ENCODE measurements at places on chromosomes 12 and 14. TPM values are rescaled to one million over a fixed set of nuclear protein-coding genes. Genes with fewer than 3 reads are reported as not detected.
A peak's percentile ranks its signal among the peaks of the same experiment; 100 is the strongest.

GRCh38 chr14:52042371-52043289 lies 26.2 kb downstream of the NID2 start:
- no peak for DNase-seq

- peak; percentile 31 for DNase-seq
Observed at GRCh38 chr12:132275110-132275531, 54.3 kb downstream of the GALNT9 start.

DNA sequence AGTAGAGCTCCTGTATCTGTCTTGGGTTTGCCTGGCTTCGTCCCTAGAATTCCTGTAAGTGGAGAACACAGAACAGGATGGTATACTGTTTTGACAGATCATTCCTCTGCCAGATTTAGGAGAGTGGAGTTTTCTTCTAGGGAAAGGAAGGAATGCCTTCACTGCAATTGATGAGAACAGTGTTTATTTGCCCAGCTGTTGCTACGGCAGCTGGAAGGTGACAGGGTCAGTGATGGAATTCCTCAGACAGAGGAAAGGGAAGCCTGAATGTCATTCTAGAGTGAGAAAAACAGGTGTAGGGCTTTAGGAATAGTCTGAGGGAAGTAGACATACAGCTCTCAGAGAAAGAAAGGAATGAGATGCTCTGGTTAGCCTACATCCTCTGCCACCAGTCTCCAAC lies 11.7 kb downstream of the CSRNP2 start:
- DNase-seq: no peak

GRCh38 chr12:115840159-115840558 lies 437.3 kb downstream of the MED13L start:
- no peak for DNase-seq

GRCh38 chr12:9782547-9783382 lies 22.1 kb upstream of the CD69 start:
- no peak for DNase-seq

DNA sequence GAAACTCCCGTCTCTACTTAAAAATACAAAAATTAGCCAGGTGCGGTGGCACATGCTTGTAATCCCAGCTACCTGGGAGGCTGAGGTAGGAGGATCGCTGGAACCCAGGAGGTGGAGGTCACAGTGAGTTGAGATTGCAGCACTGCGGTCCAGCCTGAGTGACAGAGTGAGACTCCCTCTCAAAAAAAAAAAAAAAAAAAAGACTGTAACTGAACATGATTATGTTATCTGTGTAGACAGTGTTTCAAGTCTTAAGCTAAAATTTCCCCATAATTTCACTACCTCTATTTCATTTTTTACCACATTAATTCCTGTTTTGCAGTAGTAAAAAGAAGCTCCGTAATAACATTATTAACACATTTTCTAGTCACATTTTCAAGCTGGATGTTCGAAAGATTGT lies 5.4 kb downstream of the PLBD1 start:
- DNase-seq: no peak

DNA sequence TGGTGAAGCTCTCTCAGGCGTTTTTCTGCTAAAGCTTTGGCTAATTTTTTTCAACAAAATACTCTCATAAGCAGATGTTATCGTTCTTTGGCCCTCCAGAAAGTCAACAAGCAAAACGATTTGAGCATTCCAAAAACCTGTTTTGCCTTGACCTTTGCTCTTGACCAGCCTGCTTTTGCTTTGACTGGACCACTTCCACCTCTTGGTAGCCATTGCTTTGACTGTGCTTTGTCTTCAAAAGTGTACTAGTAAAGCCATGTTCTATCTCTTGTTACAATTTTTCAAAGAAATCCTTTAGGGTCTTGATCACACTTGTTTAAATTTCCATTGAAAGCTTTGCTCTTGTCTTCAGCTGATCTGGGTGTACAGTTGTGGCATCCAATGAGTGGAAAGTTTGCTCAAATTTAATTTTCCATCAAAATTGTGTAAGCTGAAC lies 10.7 kb upstream of the ARID4A start:
- no peak for DNase-seq

GRCh38 chr14:76006253-76006652 lies 20.7 kb downstream of the IFT43 start:
- DNase-seq: no peak

- DNase-seq: no peak
Observed at GRCh38 chr12:109962398-109962797, 33.8 kb downstream of the GIT2 start.

DNA sequence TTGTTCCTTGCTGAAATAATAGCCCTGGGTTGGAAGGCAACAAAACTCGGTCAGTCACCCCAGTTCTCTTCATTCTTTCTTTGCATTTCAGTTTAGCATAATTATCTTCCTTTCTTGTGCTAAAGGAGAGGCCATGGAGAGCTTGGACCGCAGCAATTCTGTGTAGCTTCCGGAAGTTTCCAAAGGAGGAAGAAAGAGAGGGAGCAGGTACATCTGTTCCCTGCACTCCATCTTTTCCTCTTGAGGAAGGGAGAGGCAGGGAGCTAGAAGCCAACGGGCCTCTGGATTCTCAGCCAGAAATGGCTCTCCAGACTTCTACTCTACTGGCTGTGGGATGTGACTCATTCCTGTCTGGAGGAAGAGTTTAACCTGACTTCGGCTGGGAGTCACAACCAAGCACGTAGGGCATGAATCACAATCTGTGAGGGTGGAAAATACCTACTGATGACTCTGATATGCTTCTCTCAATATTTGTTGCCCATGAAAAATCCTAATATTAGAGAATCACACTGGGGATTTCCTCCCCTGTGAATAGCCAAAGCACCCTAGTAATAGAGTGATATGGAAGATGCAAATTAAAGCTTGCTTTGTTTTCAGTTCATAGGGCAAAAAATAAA lies 17.0 kb downstream of the ANO6 start:
- no peak for DNase-seq

GRCh38 chr12:42865282-42865681 lies 275.7 kb upstream of the PRICKLE1 start:
- no peak for DNase-seq

GRCh38 chr14:100790502-100791347 lies 35.2 kb upstream of the MEG3 start:
- DNase-seq: peak; percentile 11

- DNase-seq: no peak
Observed at GRCh38 chr12:517538-517937, 57.8 kb downstream of the B4GALNT3 start.

- DNase-seq: no peak
Observed at GRCh38 chr12:94623161-94623920, 27.0 kb downstream of the TMCC3 start.

GRCh38 chr12:106256524-106256923 lies 8.7 kb upstream of the CKAP4 start:
- DNase-seq: no peak

GRCh38 chr12:65517656-65518210 lies 239.2 kb downstream of the MSRB3 start:
- no peak for DNase-seq

GRCh38 chr12:2306735-2307134 lies 253.9 kb downstream of the CACNA1C start:
- no peak for DNase-seq

SLC5A8 gene
- total RNA-seq: not detected

NELL2 gene
- total RNA-seq: 0.50 TPM

ERP27 gene
- total RNA-seq: 0.25 TPM

RNASE7 gene
- not detected for total RNA-seq

ZNF10 gene
- 8.1 TPM for total RNA-seq

TBC1D30 gene
- 0.47 TPM for total RNA-seq

SPX gene
- total RNA-seq: 15.7 TPM

PLEKHH1 gene
- 5.5 TPM for total RNA-seq

All from left ventricle myocardium superior (tissue), 1 donor.